ENCODE measurements at places on chromosomes 12 and 14.

DNA sequence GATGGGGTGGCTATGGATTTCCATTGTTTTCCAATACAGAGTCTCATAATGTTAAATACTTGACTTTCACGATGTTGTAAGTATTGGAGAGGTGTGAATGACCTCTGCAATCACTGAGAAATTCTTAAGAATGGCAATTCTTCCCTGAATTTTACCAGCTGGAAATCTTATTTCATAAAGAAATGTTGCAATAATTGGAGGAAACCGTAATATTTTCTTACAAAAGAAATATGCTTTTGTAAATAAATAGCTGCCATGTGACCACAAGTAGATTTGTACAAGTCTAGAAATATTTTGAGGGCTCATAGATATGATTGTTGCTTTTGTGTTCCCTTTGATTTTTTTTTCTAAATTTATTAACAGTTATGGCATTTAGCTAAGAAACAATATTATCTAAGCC lies 308.7 kb upstream of the ATP2B1 start:
- DNase-seq = no peak

DNA sequence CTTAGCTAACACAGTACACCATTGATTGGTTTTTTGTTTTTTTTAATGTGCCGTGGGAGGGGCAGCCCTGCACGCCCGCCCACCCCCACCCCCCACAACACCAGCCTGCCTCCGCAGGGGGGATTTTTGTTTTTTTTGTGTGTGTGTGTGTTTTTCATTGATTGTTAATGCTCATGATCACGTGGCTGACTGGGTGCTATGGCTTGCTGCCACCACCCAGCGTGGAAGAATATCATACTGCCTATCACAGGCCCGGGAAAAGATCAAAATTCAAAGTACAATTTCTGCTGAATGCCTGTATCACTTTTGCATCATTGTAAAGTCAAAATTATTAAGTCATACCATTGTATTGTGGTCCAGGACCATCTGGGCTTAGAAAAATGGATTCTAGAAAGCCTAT lies 8.3 kb downstream of the RESF1 start:
- DNase-seq = no peak

DNA sequence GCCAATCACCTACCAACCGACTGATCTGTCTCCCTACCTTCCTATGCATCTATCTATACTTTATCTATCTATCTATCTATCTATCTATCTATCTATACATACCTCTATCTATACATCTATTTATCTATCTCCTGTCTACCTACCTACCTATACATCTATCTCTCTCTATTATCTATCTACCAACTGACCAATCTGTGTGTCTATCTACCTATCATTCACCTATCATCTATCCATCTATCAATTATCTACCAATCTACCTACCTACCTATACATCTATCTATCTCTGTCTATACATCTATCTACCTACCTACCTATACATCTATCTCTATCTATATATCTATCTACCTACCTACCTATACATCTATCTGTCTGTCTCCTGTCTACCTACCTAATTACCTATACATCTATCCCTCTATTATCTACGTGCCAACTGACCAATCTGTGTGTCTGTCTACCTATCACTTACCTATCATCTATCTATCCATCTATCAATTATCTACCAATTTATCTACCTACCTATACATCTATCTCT lies 3.5 kb downstream of the DNAH10 start:
- DNase-seq = no peak

DNA sequence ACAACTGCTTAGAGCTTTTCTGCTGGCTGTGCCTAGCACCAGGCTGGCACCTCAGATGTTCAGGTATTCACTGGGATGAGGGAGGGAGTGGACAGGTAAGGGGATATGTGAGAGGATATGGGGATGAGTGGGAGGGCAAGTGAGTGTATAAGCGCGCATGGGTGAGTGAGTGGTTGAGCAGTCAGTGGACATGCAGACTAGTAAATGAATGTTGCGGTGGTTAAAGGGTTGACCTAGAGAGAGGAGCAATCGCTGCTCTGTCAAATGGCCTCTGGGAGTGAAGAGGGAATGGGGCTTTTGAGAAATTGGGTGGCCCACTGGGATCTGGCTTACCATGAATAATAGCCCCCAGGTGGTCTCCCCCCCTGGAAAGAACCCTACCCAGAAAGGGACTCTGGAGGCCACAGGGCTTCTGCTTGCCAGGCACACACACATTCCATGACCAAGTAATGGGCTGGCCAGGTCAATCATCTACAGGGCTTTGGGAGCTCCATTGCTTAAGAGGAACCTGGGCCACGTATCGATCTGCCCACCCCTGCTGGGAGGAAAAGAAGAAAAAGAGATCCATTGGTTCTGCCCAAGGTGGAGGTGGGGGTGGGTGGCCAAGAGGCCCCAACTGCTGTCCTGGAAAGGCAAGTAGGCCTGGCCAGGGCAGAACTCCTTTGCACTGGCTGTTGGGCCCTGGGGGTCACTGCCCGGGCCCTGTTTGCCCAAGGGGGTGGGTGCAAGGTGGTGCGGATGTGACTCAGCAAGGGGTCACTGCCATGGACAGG lies 30.8 kb upstream of the ZFP36L1 start:
- DNase-seq = no peak

- no peak for DNase-seq
Observed at GRCh38 chr12:113875691-113876090, 90.4 kb downstream of the RBM19 start.

DNA sequence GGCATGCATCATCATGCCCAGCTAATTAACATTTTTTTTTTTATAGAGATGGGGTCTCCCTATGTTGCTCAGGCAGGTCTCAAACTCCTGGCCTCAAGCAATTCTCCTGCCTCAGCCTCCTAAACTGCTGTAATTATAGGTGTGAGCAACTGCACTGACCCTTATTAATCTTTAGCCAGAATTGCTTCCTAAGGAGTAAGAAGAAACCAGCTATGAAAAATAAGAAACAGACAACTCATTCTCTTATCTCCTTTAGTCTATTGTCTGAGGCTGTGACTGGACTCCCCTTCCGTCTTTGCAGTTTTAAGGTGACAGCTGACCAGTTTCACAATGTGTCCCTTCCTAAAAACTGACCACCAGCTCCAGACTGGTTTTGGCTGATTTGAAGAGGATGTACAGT lies 52.4 kb downstream of the EMP1 start:
- DNase-seq = no peak

- DNase-seq = no peak
Observed at GRCh38 chr14:61932974-61933373, 170.8 kb downstream of the SNAPC1 start.

GRCh38 chr12:104676636-104677035 lies 219.9 kb downstream of the CHST11 start:
- no peak for DNase-seq

GRCh38 chr12:51838036-51838435 lies 10.5 kb downstream of the FIGNL2 start:
- no peak for DNase-seq

GRCh38 chr14:57692671-57693070 lies 173.2 kb downstream of the SLC35F4 start:
- no peak for DNase-seq

Data from brain pericyte (primary cell).